ENCODE measurements at places on chromosomes 7 and 10. TPM values are rescaled to one million over a fixed set of nuclear protein-coding genes. Genes with fewer than 3 reads are reported as not detected.

Gene WAPL
- total RNA-seq, result 45.4 TPM

Gene NPY
- 14.1 TPM for total RNA-seq

Gene CARD11
- 0.67 TPM for total RNA-seq

Gene LRRC61
- total RNA-seq, result 25.1 TPM

Gene PTPN12
- total RNA-seq, result 87.1 TPM

Gene CELF2
- total RNA-seq, result 122 TPM

Gene LBX1
- not detected for total RNA-seq

Gene RSU1
- total RNA-seq, result 87.0 TPM

Gene PIK3CG
- total RNA-seq, result 4.0 TPM

Data from gastroesophageal sphincter (tissue), 4 donors.